ENCODE measurements at places on chromosomes 16 and 17.

DNA sequence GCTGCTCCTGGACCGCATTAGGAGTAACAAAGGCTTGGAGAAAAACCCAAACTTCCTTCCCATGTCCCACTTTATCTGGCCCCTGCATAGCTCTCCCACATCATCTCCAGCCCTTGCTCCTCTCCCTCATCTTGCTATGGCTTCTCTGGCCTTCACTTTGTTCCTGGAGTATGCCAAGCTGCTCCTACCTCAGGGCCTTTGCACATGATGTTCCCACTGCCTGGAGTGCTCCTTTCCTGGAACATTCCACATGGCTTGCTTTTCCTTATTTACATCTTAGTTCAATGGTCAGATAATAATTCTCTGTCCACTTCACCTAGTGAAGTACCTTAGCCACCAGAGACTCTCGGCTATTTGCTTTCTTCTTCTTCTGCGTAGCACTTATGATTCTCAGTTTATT lies 4.3 kb upstream of the KSR1 start:
- no peak for DNase-seq

GRCh38 chr17:206941-207560 lies 25.6 kb upstream of the DOC2B start:
- DNase-seq: no peak

GRCh38 chr17:48426019-48426665 lies 3.9 kb downstream of the SKAP1 start:
- no peak for DNase-seq

- peak; percentile 18 for DNase-seq
Observed at GRCh38 chr16:56357765-56358322, 67.5 kb downstream of the AMFR start.

DNA sequence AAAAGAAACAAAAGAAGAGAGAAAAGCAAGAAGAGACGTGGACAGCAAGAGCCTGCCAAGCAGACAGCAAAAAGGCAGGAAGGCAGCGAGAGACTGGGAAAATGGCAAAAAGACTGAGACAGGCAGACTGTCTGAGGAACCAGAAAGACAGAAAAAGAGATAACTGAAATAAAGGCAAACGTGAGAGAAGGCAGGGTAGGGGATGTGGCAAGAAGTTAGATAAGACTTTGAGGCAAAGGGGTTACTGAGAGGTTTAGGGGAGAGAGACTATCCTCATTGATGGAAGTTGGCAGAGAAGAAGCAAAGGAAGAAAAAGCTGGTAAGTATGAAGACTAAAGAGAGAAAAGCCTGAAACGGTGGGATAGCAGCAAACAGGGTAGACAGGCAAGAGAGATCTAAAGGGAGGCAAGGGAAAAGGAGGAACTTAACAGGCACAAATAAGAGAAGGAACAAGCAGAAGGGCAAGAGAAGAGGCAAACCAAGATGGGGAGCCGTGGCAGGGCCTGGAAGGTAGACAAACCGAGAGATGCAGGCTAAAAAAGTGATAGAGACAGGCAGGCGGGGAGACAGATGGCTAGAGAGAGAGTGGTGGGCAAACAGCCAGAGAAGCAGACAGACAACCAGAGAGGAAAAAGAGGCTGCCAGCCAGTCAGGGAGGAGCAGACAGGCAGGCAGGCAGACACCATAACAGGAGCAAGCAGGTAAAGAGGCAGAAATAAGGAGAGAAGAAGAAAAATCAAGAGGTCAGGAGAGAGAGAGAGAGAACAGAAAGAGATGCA lies 7.1 kb upstream of the CHD3 start:
- DNase-seq: no peak

DNA sequence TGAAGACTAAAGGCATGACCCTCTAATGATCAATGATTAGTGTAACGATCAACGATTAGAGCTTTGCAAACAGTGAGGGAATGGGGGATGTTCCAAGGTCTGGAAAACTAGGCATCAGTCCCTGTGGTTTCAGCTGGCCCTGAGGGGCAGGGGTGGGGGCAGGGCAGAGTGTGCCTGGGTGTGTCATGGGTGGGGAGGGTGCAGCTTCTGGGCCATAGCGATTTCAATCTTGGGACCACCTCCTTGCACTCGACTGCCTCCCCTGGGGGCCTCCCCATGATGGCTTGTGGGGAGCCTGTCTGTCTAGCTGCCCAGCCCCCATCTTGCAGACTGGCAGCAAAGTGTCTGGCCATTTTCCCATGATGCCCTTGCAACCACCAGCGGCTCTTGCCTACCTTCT lies 8.4 kb downstream of the TAC4 start:
- no peak for DNase-seq

GRCh38 chr17:81160306-81160705 lies 5.0 kb upstream of the PVALEF start:
- DNase-seq: no peak

DNA sequence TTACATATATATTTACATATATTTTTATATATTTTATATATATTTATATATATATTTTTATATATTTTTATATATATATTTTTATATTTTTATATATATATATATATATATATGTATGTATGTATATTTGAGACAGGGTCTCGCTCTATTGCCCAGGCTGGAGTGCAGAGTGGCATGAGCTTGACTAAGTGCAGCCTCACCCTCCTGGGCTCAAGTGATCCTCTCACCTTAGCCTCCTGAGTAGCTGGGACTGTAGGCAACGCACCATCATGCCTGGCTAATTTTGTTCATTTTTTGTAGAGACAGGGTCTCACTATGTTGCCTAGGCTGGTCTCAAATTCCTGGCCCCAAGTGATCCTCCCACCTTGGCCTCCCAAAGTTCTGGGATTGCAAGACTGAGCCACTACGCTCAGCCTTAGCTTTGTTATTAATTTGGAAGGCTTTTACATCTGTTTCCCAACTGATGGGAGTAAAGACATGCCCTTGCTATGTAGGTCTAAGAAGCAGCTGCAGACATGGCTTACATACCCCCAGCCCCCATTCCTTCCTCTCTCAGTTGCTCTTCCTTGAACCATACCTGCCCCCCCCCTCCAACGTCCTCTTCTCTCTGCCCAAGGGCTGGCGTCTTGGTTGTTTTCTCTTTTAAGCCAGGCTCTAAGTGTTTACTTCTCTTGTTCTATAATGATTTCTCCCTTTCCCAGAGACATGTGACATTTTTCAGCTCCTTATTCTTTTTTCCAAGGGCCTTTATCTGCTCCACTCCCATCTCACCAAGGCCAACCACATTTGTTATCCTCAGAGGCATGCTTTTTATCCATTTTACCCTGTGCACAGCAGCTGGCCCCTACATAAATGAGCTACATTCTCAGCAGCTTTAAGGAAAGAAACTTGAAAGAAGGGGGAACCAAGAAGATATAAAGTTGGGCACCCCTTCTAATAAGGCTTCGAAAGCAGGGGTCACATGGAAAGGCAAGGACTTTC lies 64.2 kb upstream of the ATF7IP2 start:
- DNase-seq: no peak

- no peak for DNase-seq
Observed at GRCh38 chr17:7806587-7806986, 27.4 kb upstream of the KDM6B start.

DNA sequence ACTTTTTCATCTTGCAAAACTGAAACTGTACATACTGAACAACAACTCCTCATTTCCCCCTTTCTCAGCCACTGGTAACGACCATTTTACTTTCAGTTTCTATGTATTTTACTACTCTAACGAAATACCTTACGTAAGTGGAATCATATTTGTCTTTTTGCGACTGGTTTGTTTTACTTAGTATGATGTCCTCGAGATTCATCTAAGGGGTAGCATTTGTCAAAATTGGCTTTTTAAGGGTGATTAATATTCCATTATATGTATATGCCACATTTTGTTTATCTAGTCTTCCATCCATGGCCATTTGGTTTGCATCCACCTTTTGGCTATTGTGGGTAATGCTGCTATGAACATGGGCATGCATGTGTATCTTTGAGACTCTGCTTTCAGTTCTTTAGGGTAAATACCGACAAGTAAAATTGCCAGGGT lies 10.4 kb downstream of the KPNB1 start:
- DNase-seq: no peak

DNA sequence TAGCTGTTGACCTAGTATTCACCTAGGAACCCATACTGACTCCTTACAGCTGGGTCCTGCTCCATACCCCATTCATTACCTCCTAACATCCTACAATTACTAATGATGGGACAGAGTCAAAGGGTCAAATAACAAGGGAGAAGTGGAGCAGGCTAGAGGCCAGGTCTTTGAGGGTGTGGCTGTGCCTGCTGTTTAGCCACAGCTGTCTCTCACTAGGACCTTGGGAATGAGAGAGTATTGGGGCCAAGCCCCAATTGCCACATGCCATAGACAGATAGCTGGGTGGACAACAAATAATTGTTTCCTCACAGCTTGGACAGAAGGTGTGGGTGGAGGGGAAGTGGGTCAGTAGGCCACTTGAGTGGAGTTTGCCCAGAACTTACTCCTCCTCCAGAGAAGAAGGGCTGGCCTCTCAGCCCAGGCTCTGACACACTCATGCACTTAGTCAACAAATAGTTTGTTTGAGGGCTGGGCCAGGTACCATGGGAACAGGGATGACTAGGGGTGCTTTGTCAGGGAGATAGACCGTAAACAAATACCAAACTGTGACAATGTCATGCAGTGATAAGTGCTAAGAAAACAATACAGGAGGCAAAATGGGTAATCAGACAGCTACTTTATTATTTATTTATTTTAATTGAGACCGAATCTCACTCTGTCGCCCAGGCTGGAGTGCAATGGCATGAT lies 10.2 kb upstream of the CENPT start:
- no peak for DNase-seq

- no peak for DNase-seq
Observed at GRCh38 chr17:48456589-48456988, 26.6 kb upstream of the SKAP1 start.

GRCh38 chr17:48100591-48101011 lies 677 bp downstream of the CBX1 start:
- peak; percentile 58 for DNase-seq

- no peak for DNase-seq
Observed at GRCh38 chr17:9862949-9863348, 37.2 kb downstream of the GLP2R start.

DNA sequence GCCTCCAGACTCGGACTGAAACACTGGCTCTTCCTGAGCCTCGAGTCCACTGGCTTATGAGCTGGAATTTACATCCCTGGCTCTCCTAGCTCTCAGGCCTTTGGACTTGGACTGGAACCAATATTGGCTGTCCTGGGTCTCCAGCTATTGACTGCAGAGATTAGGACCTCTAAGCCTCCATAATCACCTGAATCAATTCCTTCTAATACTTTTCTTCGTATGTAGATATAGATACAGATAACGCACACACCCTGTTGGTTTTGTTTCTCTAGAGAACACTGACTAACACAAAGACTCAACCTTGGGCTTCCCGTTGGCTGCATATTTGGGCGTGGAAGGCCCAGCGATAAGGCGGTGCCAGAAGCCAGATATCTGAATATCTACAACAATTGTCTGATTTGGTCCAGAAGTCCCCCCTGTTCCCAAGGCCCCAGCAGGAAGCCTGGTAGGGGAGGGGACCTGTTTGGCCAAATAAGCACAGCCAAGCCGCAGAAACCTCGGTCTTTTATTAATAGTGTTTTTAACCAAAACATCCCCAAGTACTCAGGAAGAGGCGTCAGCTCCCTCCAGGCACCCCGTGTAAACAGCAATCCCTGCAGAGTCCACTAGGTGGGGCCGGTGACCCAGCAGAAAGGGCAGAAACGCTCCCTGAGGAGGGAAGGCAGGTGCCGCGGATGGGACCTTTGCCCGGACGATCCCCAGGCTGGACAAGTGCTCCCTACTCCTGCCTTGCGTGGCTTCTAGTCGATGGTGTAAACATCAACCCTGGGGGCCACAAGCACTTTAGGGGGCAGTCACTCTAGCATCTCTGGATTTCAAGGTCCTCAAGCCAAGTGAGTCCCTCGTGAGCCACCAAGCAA lies 57.0 kb downstream of the ABR start:
- no peak for DNase-seq

DNA sequence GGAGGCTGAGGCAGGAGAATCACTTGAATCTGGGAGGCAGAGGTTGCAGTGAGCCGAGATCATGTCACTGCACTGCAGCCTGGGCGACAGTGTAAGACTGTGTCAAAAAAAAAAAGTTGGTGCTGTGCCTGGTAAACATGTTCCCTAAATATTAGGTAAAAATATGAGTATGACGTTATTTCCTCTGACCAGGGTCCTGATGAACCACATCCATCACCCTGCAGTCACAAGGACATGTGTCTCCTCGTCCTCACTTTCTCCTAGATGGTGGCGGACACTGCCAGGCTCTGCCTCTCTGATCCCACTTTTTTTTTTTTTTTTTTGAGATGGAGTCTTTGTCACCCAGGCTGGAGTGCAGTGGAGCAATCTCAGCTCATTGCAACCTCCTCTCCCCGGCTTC lies 28.7 kb downstream of the LGALS9 start:
- DNase-seq: no peak

- no peak for DNase-seq
Observed at GRCh38 chr16:87853411-87854052, 15.8 kb downstream of the SLC7A5 start.

GRCh38 chr17:9268546-9268945 lies 247.2 kb downstream of the NTN1 start:
- DNase-seq: no peak

- no peak for DNase-seq
Observed at GRCh38 chr17:12107905-12108304, 87.2 kb downstream of the MAP2K4 start.

GRCh38 chr17:68595496-68595895 lies 5.7 kb downstream of the FAM20A start:
- no peak for DNase-seq

GRCh38 chr16:47019568-47019967 lies 46.1 kb upstream of the DNAJA2 start:
- no peak for DNase-seq

- DNase-seq: no peak
Observed at GRCh38 chr16:23369416-23369815, 67.3 kb downstream of the SCNN1B start.

- no peak for DNase-seq
Observed at GRCh38 chr16:24671455-24671954, 57.9 kb upstream of the TNRC6A start.

DNA sequence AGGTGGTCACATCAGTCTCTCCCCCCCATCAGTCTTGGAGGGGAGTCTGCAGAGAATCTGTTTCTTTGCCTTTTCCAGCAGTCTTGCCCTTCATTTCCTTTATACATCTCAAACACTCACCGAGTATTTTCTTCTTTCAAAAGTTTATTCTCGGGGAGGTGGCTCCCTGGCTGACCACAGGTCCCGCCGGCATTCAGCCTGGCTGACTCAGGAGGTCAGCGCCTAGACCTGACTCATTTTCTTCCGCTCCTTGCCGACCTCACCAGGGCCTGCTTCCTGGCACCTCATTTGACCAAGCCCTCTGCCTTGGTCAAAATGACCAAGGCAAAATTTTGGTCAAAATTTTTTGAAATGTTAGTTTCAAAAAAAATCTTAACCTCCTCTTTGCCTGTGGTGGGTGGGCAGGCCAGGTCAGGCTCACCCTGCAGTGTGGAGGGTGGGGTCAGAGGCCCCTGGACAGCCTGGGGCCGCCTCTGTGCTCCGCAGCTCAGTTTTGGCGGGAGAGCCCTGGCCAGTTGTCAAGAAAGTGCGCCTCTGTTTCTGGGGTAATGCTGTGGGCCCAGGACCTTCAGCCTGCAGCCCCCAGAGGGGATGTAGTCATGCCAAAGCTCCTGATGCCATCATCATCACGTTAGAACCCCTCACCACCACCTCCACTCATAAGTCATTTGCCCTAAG lies 165.6 kb downstream of the SPECC1 start:
- no peak for DNase-seq

GRCh38 chr16:69881141-69881540 lies 70.0 kb upstream of the CLEC18A start:
- no peak for DNase-seq

GRCh38 chr17:13775450-13775849 lies 173.7 kb upstream of the HS3ST3A1 start:
- DNase-seq: no peak

GRCh38 chr17:35900708-35901480 lies 20.7 kb upstream of the CCL5 start:
- DNase-seq: no peak

GRCh38 chr16:64144617-64145016 lies 977.2 kb downstream of the CDH11 start:
- DNase-seq: no peak

Measured in iPS DF 6.9 (cell line).